ENCODE measurements at places on chromosomes 1 and 21.

DNA sequence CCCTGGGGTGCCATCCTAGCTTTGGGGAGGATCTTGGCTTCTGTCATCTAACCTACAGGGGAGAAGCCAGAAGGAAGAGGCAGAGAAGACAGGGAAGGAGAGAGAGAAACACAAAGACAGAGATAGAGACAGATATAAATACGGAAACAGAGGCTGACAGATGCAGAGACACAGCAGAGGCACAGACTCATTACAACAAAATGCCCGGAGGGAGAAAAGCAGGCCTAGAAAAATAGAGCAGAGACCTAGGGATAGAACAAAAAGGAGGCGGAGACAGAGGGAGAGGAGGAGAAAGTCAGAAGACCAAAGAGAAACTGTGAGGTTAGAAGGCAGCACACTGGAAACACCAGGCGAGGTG is 1.9 kb downstream of the PEAR1 start:
- no peak for DNase-seq

DNA sequence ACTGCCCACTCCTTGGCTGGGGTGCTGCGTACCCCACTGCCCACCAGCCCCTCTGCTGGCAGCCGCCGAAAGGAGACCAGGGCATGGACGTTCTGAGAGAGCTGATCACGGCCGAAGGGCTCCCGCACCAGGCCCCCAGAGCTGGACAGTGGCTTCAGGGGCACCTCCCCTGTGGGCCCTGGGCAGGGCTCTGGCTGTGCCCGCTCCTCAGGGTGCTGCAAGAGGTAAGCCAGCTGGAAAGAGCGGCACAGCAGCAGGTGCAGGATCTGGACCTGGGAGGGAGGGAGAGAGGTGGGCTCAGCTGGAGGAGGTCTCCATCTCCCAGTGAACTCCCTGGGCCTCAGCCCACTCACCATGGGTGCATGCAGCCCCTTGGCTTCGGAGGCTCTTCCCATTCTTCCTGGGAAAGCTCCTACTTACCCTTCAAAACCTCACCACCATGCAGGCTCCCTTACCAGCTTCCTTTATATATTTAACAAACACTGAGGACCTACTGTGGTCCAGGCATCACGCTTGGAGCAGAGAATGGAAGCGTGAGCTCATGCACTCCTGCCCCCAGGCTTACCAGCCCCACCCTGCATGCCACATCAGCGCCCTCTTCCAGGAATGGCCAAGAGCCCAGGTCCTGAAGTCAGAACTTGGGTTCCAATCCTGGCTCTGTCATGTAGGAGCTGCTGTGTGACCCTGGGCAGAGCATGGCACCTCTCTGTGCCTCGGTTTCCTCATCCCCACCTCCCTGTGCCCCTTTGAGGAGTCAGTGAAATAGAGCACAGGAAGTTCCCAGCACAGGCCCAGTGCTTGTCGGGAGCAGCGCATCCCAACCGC is 6.8 kb upstream of the KIF17 start:
- DNase-seq = no peak

GRCh38 chr1:160877221-160877620 is 7.8 kb downstream of the ITLN1 start:
- DNase-seq = no peak

- DNase-seq = no peak
These were observed 21.8 kb downstream of the LRRC3 start for GRCh38 chr21:44477131-44477530.
